ENCODE measurements at places on chromosomes 6 and 20.

DNA sequence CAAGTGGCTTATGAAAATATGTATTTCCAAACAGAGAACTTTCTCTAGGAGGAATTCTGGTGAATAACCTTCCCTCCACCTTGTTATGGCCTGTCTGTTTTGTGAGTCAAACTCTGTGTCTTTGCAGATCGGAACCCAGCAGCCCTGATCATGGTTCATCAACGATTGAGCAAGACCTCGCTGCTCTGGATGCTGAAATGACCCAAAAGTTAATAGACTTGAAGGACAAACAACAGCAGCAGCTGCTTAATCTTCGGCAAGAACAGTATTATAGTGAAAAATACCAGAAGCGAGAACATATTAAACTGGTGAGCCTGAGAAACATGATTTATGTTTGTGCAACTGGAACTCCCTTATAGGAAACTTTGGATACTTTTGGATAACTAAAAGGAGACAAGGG lies 294.5 kb upstream of the PLCB4 start:
- no peak for DNase-seq

GRCh38 chr6:106516616-106517015 lies 112.7 kb downstream of the RTN4IP1 start:
- DNase-seq: no peak

- DNase-seq: no peak
Measured at GRCh38 chr6:98352348-98352747, 482.0 kb upstream of the POU3F2 start.

- DNase-seq: no peak
Measured at GRCh38 chr20:22052025-22052650, 346.7 kb downstream of the PAX1 start.

GRCh38 chr20:61371501-61372136 lies 119.6 kb downstream of the CDH4 start:
- DNase-seq: no peak
